H54 (cell line): ENCODE measurements at places on chromosomes 1 and 21.

GRCh38 chr1:147757015-147757990, 3.1 kb downstream of the GJA5 start:
- DNase-seq, result no peak

DNA sequence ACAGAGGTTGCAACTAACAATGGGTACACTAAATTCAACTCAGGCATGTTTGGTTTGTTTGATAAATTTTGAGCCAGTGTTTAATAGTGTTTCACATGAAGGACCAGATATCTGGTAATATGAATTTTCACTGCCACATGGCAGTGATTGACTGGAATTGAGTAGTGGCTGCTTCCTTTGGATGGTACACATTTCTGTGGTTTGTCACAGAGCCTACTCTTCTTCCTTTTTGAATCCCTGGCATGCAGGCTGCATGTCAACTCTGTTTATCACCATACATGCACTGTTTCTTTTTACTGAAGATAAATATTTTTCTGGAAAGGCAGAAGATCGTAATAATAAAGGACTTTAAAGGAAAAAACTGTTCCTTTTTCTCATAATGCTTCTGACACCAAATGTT, 35.5 kb downstream of the SDCCAG8 start:
- DNase-seq, result no peak

GRCh38 chr1:60904099-60904851, 178.1 kb upstream of the NFIA start:
- no peak for DNase-seq

- no peak for DNase-seq
These were observed 55.1 kb downstream of the LRIG2 start for GRCh38 chr1:113128116-113128515.

GRCh38 chr1:74681449-74681848, 7.9 kb upstream of the ERICH3 start:
- DNase-seq, result no peak
